Spinal cord (tissue), 10 donors: ENCODE measurements at places on chromosomes 2 and 18.

- no peak for DNase-seq
These were observed 68.7 kb upstream of the PSMD14 start for GRCh38 chr2:161239326-161240109.

- DNase-seq: no peak
These were observed 51.9 kb upstream of the CWC22 start for GRCh38 chr2:180058993-180059392.

DNA sequence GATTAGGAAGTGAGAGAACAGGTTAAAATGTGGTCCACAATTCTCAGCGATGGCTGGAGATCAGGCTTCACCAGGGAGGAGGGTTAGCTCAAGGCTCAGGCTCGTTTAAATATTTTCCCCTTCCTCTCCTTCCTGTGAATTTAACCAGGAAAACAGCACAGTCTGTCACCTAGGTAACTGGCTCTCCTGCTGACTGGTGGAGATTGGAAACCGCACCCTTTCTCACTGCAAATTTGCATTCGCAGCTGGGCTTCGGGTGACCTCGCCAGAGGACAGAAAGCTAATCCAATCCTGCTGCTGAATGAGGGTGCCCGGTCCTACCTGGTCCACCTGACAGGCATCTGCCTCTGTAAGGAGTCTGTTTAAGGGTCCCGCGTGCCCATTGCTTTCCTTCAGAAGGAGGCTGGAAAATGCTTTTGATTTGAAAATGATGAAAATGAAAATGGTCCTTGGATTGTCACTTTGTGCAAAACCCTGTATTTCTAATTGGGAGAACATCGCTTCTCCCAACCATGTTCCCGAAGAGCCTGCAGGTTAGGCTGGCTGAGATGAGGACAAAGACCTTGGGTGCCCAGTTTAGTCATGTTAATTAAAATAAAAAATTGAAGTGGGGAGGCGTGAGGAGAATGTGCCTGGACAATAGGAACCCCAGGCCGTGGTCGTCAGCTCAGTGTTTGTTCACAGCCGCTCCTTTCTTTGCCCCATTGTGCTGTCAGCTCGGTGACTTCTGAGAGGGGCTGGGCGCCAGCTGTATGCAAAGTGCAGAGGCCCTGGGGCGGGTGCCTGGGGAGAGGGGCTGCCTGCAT lies 43.4 kb upstream of the MTCL1 start:
- DNase-seq: peak; percentile 93

DNA sequence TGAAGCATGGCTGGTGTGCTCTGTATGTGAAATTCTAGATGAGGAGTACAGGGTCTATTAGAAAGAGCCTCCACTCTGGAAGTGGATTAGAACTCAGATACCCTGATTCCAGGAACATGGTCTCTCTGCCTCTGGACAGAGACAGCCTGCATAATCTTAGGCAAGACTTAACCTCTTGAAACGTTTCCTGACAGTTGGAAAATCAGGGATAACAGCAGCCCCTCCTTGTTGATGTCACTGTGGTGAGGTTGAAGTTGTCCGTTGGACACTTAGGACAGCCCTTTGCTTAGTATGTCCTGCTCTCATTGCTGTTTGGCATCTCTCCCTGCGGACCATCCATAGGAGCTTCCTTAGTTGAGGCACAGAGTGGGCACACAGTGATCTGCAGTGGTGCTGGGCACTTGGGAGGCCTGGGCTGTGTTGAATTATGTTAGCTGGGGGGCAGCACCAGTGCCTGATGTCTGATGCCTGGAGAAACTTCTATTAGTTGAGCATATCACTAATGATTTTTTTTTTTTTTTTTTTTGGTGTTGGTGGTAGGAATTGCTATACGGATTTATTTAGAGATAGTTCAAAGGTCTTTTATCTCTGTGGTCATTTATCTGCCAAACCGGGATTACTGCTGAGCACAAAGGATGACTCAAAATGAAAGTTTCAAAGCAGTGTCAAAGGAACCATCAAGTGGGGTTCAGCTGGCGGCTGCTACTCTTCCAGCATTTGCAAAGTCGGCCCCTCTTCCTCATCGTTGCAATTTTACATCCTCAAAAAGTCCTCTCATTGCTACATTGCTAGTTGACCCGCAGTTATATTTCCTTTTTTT lies 28.8 kb downstream of the SETBP1 start:
- DNase-seq: no peak

GRCh38 chr18:31429623-31430022 lies 17.9 kb upstream of the DSG3 start:
- no peak for DNase-seq

- no peak for DNase-seq
These were observed 415.2 kb upstream of the TNP1 start for GRCh38 chr2:217275091-217275490.

GRCh38 chr18:57845605-57846074 lies 42.5 kb upstream of the ATP8B1 start:
- no peak for DNase-seq

- peak; percentile 98 for DNase-seq
These were observed at the start of gene SLC19A3 for GRCh38 chr2:227717687-227718567. Gene SLC19A3 (minus strand): TSS chr2:227718028. CDS start chr2:227702318, 15,710 bp downstream.

- DNase-seq: no peak
These were observed 383.4 kb downstream of the CBLN2 start for GRCh38 chr18:72160510-72161445.

DNA sequence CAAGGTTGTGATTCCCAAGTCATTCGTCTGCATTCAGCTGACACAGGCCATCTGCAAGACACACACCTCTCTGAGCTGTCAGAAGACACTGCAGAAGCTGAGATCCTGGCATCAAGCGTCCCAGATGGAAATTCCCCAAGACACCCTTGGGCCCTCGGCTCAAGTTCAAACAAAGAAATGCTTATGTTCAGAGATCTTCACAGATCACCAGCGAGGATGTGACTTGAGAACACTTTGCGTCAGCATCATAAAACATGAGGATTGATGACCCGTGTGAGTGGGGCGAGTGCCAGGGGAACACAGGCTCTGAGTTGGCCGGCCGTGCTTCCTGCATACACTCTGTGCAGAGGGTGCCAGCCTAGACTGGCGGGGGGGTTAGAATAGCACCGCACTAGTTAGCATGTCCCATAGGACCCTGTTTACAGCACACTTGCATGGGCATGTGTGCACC lies 36.8 kb downstream of the KCNIP3 start:
- peak; percentile 59 for DNase-seq

DNA sequence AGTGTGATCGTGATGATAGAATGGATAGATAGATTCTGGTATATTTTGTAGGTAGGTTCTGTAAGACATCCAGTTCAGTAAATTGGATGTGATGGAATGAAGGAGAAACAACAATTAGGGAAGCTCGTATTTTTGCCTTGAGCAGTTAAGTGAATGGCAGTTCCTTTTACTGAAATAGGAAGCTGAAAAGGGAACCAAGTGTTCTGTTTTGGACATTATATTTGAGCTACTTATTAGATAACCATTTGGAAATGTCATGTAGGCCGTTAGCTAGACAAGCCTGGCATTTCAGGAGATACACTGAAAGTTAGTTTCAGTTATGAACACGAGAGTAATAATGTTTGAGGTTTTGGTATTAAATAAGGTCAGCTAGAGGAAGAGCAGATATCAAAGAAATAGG lies 41.5 kb downstream of the MARCHF7 start:
- no peak for DNase-seq

GRCh38 chr2:157572725-157573124 lies 55.9 kb downstream of the ACVR1C start:
- no peak for DNase-seq

GRCh38 chr18:23938043-23938756 lies 76.4 kb upstream of the TTC39C start:
- no peak for DNase-seq

GRCh38 chr2:101675512-101675911 lies 22.0 kb upstream of the MAP4K4 start:
- no peak for DNase-seq

DNA sequence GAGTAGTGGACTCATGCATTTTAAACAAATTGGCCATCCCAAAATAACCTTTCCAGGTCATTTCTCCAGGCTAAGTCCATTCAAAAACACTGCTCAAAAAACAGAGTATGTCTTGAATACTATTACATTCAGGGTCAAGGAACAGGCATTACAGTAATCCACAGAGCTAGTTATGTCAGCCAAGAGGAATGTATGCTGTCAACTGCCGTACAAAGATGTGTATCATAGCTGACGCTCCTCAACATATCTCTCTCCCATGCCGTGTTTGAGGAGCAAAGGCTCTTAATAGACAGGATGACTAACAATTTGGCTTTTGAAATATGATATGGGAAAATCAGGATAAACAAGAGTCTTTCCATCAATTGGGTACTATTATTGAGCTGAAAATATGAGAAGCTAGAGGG lies 68.8 kb upstream of the KCTD1 start:
- DNase-seq: no peak

- DNase-seq: peak; percentile 83
These were observed 1.5 kb downstream of the ACSL3 start for GRCh38 chr2:222862106-222862908.

- no peak for DNase-seq
These were observed 180.1 kb downstream of the PRPF40A start for GRCh38 chr2:152537081-152537651.

DNA sequence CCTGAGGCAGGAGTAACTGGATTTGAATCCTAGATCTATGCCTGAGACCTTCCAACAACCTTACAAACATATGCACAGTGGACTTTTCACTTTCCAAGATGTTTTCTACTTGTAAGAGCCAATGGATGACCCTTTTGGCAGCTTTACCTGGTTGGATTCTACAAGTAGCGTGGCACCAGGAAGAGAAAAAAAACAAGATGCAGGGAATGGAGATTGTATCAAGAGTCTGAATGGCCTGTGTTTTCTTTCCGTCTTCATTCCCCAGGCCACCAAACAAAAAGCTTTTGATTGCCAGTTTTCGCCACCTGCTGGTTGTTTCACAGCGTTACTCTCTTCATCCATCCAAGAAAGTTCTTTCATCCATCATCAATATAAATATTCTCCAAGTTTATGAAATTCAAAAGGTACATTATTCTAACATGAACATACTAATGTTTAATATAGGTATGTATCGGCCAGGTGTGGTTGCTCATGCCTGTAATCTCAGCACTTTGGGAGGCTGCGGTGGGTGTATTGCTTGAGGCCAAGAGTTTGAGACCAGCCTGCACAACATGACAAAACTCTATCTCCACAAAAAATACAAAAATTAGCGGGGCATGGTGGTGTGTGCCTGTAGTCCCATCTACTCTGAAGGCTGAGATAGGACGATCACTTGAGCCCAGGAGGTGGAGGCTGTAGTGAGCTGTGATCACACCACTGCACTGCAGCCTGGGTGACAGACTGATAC lies 3.5 kb upstream of the BCL2 start:
- peak; percentile 93 for DNase-seq

- DNase-seq: no peak
These were observed 9.0 kb downstream of the LIPG start for GRCh38 chr18:49570836-49571235.

DNA sequence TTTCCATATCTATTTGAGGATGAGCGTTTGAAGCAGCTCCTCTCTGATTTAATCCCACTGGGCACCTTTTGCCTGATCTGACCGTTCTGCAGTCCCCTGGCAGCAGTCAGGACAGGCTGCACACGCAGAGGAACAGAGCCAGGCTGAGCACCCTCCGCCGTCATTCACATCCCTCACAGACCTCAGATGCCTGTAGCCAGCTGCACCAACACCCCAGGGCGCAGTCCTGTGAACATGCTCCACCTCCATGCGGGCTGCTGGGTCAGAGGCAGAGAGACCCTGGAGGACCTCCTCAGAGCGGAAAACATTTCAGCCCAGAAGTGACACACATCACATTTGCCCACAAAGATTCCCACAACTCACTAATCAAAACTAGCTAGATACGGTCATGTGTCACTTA lies 146.1 kb downstream of the SEPTIN10 start:
- DNase-seq: no peak

DNA sequence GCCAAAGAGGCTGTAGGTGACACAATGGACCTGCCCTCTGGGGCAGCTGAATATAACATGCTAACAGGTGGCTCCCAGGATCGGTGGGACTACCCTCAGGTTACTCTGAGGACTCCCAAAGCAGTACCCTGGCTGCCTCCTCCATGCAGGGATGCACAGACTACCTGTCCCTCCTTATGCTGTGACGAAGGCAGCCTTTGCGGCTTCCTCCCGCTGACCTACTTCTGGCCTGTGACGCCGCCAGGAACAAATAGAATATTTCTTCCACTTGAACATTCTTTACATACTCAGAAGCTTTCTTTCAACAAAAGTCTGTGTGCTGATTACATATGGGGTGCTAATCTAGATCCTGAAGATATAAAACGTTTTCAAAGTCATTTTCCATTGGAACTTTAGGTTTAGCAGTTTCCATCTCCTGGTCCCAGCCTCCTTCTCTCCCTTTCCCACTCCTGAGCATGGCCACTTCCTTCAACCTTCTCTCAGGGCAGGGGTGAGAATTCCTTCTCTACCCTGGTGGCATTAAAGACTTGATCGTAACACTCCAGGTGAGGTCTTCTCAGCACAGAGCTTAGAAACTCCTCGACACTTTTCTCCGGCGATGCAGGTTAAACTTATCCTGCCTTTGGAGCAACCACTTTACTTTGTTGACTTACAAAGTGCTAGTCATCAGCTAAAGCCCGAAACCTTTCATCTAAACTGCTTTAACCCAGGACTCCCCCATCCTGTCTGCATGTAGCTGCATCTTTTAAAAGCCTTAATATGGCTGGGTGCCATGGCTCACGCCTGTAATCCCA lies 58.9 kb upstream of the STK17B start:
- DNase-seq: no peak

DNA sequence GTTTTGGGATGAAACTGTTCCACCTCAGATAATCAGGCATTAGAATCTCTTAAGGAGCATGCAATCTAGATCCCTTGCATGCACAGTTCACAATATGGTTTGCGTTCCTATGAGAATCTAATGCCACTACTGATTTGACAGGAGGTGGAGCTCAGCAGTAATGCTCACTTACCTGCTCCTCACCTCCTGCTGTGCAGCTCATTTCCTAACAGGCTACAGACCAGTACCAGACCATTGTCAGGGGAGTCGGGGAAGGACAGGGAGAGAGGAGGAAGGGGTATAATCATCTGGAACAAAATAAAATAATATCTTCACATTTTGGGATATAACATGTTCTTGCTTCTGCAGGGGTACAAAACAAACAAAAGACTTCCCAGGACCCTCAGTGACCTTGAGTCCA lies 532.0 kb upstream of the FSHR start:
- DNase-seq: no peak

DNA sequence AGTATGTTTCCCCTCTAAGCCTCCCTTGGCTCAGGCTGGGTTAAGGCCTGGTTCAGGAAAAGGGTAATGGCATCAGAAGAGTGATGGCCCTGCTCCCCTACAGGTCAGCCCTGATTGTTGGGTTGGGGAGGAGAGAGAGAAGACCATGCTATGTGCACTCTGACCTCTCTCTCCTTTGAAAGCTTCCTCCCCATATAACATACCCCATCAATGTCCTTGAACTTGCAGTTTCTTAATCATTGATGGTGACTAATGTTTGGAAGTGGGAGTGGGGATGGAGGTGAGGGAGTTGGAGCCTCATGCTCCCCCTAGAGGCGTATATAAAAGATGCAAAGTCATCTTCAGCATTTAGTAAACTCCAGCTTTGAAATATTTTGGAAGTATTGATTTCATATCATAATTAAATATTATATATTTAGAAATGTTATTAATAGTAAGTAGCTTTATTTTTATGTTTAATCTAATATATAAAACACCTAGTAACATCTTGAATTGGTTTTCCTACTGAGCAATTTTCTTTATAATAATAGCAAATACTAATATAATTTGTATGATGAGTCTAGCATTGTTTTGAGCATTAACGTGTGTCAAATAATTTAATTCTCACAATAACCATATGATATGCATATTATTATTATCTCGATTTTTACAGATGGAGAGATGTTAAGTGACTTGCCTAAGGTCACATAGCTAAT lies 8.8 kb downstream of the PLCL1 start:
- no peak for DNase-seq

- DNase-seq: no peak
These were observed 86.0 kb downstream of the FAM210A start for GRCh38 chr18:13640266-13640860.
